Stimulated activated CD8-positive, alpha-beta memory T cell treated with anti-CD3 and anti-CD28 coated beads, Interleukin-15, amount 100 ng/mL, for 48 hours (primary cell): ENCODE measurements at places on chromosomes 1 and 21.
A peak's percentile ranks its signal among the peaks of the same experiment; 100 is the strongest.

DNA sequence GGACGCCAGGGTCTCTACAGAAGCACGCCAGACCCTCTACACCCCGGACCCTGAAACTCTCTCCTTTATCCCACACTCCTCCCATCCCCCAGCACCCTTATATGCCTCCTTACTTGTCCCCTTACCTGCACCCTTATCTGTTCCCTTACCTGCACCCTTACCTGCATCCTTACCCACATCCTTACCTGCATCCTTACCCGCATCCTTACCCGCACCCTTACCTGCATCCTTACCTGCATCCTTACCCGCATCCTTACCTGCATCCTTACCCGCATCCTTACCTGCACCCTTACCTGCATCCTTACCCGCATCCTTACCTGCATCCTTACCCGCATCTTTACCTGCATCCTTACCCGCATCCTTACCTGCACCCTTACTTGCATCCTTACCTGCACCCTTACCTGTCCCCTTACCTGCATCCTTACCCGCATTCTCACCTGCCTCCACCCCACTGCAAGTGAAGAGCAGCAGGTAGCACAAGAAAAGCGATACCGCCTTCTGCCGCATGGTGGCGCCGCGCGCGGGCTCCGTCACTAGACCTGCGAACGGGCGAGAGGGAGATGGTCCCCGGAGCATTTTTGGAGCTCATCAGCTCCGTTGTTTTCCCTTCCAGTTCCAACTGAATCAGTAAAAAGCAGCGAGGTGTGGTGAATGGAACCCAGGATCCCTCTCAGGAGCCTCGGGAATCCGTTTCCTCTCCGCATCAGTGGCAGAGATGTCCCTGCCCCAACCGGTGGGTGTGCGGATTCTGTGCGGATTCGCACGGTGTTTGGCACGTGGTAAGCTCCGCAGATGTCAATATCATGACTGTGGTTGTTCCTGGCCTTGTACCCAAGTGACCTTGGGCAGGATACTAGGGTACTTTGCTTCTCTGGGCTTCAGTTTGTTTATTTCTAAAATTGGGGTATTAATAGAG, 2.9 kb downstream of the IFI6 start:
- DNase-seq: peak; percentile 75

DNA sequence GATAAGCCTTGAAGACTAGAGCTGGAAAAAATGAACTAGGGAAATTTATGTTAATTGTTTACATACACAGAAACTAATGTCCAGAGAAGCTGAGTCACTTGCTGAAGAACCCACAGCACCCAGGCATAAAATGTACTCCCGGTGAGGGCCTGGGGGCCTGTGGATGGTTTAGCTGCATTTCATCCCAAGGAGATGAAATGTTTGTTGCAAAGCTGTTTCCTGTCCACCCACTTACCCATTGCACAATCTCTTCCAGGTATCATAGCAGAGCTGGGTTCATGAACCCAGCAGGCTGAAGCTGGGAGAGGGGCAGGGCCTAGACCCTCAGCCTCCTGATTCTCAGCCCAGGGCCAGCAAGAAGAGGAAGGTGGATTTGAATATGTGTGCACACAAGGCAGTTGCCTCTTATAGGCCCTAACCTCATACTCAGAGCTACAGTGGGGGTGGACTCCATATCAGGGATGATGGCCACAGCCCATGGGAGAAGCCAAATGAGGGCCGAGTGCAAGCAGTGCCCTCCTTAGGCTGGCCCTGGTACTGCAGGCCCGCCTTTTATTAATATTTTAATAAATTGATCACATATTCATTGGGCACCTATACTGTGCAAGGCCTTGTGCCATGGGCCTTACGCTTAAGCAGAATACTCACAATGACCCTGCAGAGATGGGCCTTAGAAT, 110.8 kb downstream of the LACTBL1 start:
- no peak for DNase-seq

DNA sequence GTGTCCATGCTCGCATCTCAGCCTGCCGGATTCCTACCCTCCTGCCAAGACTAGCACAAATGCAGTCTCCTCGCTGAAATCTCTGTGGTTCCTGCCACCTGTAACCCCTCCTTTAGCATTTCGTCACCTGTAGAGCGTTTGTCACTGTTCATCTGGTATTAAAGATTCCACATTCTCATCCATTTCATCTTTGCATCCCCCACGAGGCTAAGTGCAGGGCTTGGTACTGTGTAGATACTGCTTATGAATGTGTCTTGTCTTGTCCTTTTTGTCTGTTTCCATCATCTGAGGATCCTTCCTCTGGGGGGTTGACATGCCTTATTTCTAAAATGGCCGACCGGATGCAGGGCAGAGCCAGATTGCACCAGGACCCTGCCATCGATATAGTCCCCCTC, 53.7 kb upstream of the DNAJC6 start:
- no peak for DNase-seq

- no peak for DNase-seq
Observed at GRCh38 chr1:118018060-118018459, 88.5 kb downstream of the WDR3 start.

DNA sequence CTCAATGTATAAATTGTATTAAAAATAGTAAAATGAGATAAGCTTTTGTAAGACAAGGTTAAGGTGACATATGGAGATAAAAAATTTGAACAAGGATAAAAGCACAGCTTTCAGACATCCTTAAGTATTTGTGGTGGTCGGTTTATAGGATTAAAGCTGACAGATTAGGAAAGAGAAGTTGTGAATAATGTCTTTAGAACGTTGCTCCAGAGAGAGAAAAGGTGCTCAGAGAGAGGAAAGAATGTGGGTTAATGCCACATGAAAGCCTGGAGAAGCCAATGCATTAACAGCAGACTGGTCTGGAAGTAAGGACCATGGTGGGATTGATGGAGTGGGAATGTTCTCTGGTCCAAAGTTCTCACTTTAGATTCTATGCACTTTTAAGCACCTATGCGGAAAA, 44.8 kb downstream of the ATP6V1G3 start:
- DNase-seq: no peak

DNA sequence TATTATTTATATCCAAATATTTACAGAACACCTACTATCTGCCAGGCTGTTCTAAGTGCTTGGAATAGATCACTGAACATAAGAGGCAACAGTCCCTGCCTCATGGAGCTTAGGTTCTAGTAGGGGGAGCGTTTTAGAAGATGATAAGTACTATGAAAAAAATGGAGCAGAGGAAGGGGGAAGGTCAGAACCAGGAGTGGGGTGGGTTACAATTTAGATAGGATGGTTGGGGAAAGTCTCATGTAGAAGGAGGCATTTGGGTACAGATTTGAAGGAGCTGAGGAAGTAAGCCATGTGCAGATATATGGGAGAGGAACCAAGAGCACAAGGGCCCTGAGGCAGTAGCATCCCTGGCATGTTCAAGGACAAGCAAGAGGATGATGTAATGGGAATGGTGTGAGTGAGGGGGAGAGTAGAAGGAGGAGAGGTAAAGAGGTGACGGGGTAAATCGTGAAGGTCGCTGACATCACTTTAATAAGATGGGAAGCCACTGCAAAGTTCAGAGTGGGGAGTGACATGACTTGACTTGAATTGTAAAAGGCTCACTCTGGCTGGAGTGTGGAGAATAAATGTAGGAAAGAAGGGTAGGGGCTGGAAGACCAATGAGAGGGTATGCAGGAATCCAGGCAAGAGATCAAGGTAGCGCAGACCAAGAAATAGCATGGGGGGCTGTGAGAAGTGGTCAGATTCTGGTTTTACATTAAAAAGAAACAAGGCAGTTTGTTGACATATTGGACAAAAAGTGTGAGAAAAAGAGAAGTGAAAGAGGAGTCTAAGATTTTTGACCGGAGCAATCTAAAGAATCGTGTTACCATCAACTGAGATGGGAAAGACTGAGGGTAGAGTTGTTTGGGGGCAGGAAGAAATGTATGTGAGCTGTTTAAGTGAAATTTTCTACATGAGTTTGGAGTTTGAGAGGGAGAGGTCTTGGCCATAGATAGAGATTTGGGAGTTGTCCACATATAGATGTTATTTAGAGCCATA, 92.6 kb downstream of the LPAR3 start:
- no peak for DNase-seq

- DNase-seq: no peak
Observed at GRCh38 chr1:25445993-25446538, 15.4 kb downstream of the MACO1 start.

GRCh38 chr21:45420061-45421041, 15.4 kb downstream of the COL18A1 start:
- DNase-seq: no peak

DNA sequence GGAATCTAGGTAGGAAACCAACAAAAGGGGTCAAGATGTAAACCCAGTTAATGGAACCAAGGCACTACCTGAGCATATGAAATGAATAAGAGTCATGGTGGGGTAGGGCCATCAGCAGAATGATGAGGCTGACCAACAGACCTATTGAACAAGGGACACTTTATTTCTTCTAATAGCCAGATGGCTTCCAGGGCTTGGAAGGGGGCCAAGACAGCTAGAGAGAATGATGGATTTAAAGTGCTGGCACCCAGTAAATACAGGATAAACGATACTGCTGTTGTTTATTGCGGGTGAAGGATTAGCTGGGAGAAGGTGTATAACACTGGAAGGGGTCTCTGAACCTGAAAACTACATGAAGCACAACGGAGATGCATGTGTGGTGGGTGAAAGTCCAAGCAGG, 15.6 kb downstream of the DDAH1 start:
- DNase-seq: no peak

- DNase-seq: no peak
Observed at GRCh38 chr1:171788696-171789095, 7.2 kb downstream of the METTL13 start.

DNA sequence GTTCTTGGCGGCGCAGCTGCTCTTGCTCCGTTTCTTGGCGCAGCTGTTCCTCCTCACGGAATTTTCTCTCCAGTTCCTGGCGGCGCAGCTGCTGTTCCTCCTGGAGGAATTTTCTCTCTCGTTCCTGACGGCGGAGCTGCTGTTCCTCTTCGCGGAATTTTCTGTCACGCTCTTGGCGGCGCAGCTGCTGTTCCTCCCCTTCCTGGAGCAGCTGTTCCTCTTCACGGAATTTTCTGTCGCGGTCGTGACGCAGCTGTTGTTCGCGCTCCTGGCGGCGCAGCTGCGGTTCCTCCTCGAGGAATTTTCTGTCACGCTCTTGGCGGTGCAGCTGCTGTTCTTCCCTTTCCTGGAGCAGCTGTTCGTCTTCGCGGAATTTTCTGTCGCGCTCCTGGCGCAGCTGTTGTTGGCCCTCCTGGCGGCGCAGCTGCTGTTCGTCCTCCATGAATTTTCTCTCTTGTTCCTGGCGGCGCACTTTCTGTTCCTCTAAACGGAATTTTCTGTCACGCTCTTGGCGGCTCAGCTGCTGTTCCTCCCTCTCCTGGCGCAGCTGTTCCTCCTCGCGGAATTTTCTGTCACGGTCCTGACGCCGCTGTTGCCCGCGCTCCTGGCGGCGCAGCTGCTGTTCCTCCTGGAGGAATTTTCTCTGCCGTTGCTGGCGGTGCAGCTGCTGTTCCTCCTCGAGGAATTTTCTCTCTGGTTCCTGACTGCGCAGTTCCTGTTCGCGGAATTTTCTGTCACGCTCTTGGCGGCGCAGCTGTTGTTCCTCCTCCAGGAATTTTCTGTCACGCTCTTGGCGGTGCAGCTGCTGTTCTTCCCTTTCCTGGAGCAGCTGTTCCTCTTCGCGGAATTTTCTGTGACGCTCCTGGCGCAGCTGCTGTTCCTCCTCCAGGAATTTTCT, 7.0 kb downstream of the TCHH start:
- no peak for DNase-seq

DNA sequence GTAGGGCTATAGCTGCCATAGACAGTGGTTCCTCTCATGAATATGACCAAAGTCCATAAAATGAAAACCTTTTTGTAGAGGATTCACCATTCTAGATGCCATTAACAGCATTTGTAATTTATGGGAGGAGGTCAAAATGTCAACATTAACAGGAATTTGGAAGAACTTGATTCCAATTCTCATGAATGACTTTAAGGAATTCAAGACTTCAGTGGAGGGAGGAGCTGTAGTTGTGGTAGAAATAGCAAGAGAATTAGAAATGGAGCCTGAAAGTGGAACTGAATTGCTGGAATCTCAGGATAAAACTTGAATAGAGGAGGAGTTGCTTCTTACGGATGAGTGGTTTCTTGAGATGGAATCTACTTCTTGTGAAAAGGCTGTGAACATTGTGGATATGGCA, 65.4 kb upstream of the ESRRG start:
- DNase-seq: no peak

DNA sequence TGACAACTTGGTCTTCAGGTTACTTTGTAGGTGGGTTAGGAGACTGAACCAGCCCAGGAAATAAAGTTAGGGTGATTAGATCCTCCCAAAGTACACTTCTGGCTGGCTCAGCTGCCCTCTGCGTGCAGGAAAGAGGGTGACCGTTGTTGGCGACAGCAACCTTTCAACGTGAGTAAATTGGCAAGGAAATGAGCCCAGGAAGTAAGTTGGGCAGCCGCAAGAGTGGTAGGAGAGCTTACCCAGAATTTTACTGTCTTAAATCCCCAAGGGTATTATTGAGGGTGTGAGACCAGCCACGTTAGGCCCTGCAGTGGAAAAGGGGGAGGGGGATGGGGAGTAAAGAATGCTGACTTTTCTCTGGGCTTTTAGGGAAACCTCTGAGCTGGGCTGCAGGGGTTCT, 1.6 kb downstream of the TENT5C start:
- peak; percentile 28 for DNase-seq

- DNase-seq: no peak
Observed at GRCh38 chr1:171984850-171985485, 143.7 kb downstream of the DNM3 start.

GRCh38 chr1:85201340-85202091, 700 bp upstream of the SYDE2 start:
- DNase-seq: peak; percentile 40

GRCh38 chr1:5831600-5832335, 160.5 kb downstream of the NPHP4 start:
- no peak for DNase-seq

DNA sequence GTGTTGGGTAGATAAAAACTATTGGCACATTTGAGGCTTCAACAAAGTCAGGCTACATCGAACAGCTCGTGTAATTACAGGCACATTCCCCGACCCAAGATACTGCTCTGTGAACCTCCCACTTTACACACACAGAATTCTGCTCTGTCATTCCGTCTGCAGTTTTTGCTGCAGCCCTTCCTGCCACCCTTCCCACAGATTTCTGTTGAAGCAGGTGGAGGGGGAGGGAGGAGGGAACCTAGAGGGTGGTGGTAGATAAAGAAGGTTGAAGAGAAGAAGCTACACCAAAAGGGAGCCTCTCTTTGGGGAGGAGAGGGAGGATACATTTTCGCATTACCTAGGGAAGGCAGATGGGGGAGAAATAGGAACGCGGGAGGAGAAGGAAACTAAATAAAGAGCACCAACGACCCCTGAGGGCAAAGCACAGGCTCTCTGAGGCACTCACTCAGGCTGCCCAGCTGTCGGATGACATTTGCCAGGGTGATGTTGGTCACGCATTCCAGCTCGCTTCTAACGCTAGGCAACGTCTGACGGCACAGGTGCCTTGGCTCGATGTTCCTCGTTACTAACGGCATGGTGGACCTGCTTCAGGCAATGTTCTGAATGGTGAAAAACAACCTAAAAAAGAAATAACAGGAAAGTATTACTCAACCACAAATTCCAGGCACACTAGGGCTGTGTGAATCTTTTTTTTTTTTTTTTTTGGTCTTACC, 36.0 kb downstream of the GPR3 start:
- DNase-seq: no peak
